ENCODE measurements at places on chromosomes 7 and 10.
A peak's percentile ranks its signal among the peaks of the same experiment; 100 is the strongest.

DNA sequence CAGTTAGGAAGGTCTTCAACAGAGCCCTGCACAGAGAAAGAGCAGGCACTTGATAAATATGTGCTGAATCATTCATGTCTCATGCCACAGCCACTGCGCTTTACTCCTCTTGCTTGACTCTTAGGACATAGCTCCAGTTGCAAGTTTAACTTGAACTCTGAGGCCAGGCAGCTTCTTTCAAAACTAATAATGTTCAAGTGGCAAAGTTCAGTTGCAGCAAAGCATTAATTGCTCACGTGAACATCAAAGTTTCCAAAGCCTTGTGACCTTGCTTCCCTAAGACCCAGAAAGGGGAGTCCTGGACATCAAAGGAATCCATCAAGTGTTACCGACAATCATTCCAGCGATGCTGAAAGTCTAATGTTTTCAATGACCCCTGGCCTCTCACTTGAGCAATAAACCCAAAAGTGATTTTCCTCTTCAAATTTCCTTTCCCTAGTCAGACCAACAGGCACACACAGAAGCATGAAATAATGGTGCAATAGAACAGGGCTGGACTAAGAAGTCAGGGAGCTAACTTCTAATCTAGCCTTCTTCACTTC lies 21.8 kb upstream of the TECTB start:
- no peak for DNase-seq

GRCh38 chr7:44308596-44309270 lies 16.7 kb downstream of the CAMK2B start:
- DNase-seq = no peak

- no peak for DNase-seq
These were observed 767.4 kb upstream of the GHITM start for GRCh38 chr10:83371696-83372490.

- no peak for DNase-seq
These were observed 20.8 kb upstream of the OR6B1 start for GRCh38 chr7:143979359-143979758.

GRCh38 chr7:77702968-77703472 lies 6.8 kb downstream of the RSBN1L start:
- DNase-seq = no peak

GRCh38 chr10:100135486-100135885 lies 50.3 kb downstream of the ERLIN1 start:
- DNase-seq = no peak

- no peak for DNase-seq
These were observed 291.2 kb upstream of the FZD1 start for GRCh38 chr7:90972906-90973550.

DNA sequence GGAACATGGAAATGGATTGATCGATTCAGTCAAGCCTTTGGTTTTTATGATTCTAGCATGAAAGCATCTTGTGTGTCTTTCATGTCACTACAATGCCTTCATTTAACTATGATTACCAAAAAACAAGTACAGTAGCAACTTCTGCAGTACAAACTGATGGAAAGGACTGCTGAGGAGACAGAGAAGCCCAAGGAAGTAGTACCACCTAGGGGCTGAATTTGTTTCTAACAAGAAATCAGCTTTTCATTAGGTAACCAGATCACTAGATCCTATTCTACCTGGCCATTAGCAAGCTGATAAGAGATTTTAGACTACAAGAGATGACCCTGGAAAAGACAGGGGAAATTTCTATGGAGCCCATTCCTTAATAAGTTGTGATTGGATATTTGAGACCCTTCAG lies 3.2 kb upstream of the IFIT1 start:
- DNase-seq = no peak

GRCh38 chr10:50508315-50509051 lies 115.3 kb downstream of the SGMS1 start:
- DNase-seq = peak; percentile 40

GRCh38 chr7:52592698-52593097 lies 442.7 kb upstream of the POM121L12 start:
- DNase-seq = no peak

GRCh38 chr7:47520406-47520805 lies 61.5 kb downstream of the TNS3 start:
- no peak for DNase-seq

- DNase-seq = no peak
These were observed 38.0 kb upstream of the GNA12 start for GRCh38 chr7:2882111-2882510.

- DNase-seq = no peak
These were observed 1.2 kb upstream of the EVX1 start for GRCh38 chr7:27241189-27242056.

- no peak for DNase-seq
These were observed 40.5 kb upstream of the IL15RA start for GRCh38 chr10:6017781-6018354.

GRCh38 chr10:133318494-133319127 lies 9.9 kb downstream of the ZNF511 start:
- DNase-seq = peak; percentile 65

DNA sequence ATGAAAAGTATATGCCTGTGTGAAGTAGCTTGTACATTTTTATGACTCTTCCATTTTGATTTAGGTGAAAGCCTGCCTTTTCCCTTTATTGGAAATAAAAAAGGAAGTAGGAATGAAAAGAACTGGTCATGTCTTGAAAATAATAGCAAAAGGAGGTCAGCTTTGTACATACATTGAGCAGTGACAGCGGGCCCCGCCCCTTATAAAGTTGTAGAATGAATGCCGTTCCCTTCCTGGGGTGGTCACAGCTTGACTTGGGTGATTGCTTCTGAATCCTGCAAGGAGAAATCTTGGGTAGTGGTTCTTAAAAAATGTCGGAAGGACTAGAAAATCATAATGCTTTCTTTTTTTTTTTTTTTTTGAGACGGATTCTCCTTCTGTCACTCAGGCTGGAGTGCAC lies 31.7 kb downstream of the CAMK1D start:
- no peak for DNase-seq

DNA sequence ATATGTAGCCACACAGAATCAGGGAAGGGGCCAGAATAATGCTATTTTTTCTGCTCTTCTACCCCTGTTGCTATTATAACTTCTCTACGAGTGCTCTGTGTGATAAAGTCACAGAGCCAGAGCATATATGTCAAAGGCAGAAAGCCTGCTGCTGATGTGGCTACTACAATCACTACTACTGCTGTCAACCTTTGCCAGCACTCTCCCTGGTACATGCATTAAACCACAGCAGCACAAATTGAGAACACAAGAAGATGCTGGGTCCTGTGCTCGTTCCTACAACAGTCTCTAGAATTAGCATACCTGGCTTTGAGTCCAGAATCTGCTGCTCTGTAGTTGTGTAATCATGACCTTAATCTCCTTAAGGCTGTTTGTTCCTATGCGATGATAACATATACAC lies 108.6 kb downstream of the SEMA3A start:
- no peak for DNase-seq

DNA sequence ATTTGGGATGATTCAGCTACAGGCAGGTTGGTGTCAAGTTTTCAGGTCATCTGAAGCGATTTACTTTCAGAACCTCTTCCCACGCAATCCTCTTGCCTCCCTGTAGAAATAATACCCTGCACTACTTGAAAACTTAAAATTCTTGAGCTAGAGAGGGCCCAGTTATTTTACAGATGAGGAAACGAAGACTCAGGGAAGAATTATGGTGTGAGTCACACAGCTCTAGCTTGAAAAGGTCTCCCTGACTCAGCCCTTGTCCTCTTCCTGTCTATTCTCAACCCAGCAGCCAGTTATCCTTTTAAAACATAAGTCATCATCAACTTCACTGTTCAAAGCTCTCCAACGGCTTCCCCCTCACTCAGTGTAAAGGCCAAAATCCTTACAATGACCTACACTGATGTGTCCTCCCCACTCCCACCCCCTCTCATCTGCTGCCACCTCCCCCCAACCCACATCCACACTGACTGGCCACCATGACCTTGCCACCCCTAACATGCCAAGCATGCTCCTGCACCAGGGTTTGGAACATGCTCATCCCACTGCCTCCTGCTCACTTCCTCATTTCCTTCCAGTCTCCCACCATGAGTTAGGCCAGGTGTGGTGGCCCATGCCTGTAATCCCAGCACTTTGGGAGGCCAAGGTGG lies 3.4 kb downstream of the DNMBP start:
- no peak for DNase-seq

DNA sequence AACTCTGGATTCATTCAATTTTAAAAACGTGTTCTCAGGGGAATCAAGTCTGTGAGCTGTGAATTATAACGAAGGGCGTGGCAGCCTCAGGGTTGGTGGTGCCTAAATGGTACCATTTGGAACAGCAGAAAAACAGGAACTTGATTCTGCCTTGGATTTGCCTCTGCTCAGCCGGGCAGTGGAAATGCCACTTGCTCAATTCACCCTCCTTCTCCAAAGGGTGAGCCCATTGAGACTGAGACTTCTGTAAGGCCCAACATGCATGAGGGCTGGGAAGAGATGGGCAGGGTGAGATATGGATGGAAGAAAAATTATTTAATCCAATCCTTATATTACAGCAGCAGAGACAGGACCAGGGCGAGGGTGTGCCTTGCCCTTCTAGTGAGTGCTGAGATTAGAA lies 107.1 kb upstream of the HABP2 start:
- DNase-seq = no peak

DNA sequence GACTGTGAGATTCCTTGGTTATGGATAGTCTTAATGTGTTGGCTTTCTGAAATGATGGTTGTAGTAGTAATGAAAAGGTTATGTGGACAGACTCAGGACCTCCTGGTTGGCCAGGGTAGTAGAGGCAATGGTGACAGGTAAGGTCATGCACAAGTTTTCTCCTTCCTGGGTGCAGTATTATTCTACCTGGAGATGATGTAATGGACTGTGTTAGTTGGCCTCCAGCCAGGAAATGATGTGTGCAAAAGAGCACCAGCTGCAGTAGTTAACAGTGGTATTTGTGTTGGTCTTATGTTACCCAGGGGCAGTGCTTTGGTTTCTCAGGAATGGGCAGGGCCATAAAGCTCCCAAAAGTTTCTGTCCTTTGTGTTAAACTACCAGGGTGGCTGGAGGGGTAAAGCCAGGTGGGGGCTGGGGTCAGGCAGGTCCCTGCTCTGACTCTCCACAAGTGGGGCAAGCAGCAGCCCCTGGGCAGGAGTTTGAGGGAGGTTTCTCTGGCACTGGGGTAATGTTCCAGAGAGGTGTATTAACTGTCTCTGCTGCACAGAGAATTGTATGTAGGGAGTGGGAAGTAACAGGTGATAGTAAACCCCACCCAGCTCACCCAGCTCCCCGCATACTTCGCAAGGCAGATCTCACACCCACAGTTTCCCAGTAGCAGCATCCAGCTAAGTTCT lies 36.3 kb downstream of the GPR22 start:
- no peak for DNase-seq

DNA sequence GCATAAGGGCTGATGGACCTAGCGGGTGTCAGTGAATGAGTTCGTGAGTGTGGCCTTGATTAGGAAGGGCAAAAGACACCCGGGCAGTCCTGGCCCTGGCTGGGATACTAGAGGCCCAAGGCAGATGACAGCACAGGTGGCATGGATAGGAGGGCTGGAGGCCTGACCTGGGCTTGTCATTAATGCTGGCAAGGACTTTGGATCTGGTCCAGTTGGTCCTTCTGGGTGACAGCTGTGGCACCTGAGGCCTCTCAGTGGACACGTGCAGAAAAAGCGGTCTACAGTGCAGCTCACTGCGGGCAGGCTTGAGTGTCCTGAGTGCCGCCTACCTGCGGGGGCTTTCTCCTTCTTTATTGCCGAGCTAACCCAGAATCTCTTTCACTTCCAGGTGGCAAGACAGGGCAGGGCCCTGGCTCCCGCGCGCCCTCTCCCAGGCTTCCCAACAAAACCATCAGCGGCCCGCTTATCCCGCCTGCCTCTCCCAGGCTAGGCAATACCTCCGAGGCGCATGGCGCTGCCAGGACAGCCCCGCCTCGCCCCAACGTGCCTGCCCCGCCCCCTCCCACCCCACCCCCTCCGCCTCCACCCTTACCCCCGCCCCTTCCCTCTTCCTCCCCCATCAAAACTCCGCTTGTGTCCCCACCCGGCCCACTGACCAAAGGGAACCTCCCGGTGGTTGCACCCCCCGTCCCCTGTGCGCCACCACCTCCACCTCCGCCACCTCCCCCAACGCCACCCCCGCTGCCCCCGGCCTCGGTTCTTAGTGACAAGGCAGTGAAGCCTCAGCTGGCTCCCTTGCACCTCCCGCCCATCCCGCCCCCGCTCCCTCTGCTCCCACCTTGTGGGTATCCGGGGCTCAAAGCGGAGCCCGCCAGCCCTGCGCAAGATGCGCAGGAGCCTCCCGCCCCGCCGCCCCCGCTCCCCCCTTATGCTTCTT lies 77.4 kb downstream of the WIPF3 start:
- no peak for DNase-seq

- no peak for DNase-seq
These were observed 35.1 kb upstream of the ZNRF2 start for GRCh38 chr7:30249316-30249715.

GRCh38 chr10:17576768-17577167 lies 40.4 kb downstream of the HACD1 start:
- DNase-seq = no peak

DNA sequence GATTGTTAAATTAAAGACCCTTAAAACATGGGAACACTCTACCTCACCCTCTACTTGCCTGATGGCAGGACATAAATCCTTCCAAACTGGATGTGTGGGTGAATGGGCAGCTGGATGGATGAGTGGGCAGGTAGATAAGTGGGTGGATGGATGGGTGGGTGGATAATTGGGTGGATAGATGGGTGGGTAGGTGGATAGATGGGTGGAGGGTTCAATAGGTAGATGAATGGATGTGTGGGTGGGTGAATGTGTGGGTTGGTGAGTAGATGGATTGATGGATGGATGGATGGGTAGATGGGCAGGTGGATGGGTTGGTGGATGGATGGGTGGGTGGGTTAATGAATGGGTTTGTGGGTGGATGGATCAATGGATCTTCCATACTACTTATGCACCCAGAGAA lies 18.9 kb upstream of the FFAR4 start:
- DNase-seq = no peak

DNA sequence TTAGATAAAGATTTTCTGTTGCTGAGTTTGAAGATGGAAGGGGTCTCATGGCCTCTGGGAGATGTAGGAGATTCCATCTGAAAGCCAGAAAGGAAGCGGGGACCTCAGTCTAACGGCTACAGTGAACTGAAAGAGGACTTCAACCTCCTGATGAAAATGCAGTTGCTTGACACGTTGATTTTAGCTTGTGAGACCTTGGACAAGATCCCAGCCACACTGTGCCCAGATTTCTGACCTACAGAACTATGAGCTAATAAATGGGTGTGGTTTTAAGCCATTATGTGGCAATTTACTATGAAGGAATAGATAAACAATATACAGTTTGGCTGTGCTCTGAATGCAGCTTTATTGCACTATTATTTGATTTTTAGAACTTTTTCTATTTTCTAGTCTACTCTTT lies 342.3 kb upstream of the SEMA3D start:
- no peak for DNase-seq

Data from GM19239 (cell line).